ENCODE measurements at places on chromosomes 16 and 17. TPM values are rescaled to one million over a fixed set of nuclear protein-coding genes. Genes with fewer than 3 reads are reported as not detected.
A peak's percentile ranks its signal among the peaks of the same experiment; 100 is the strongest.

Gene ITGB3
- 59.3 TPM for total RNA-seq

DNA sequence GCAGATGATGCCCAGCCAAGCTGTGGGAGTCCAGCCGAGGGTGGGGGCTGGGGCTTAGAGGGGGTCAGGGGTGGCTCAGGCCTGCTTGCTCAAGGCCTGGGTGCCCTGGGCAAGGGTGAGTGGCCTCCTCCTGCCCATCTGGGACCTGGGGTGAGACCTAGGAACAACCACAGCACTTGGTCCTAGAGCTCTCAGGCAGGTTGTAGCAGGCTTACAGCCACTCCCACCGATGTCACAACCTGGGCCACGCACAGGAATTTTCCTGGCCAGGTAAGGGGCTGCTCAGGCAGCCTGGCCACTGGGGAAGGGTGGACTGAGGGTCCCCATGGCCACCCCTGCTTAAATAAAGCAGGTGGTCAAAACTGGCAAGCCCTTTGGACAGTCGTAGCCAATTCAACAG is 6.3 kb upstream of the SREBF1 start:
- DNase-seq, result no peak
- H3K27me3 ChIP-seq, result no peaks in the 10 kb centered on the region
- no peak overlapping the region for H3K4me3 ChIP-seq
- peaks cover 47% of the 10 kb centered on the region for H3K4me1 ChIP-seq

GRCh38 chr17:62880120-62880519 is 72.0 kb upstream of the MARCHF10 start:
- no peak overlapping the region for H3K4me3 ChIP-seq
- H3K27me3 ChIP-seq, result no peaks in the 10 kb centered on the region
- no peak overlapping the region for H3K27ac ChIP-seq
- H3K4me1 ChIP-seq, result peaks cover 4% of the 10 kb centered on the region

Gene PRDM7
- not detected for total RNA-seq

DNA sequence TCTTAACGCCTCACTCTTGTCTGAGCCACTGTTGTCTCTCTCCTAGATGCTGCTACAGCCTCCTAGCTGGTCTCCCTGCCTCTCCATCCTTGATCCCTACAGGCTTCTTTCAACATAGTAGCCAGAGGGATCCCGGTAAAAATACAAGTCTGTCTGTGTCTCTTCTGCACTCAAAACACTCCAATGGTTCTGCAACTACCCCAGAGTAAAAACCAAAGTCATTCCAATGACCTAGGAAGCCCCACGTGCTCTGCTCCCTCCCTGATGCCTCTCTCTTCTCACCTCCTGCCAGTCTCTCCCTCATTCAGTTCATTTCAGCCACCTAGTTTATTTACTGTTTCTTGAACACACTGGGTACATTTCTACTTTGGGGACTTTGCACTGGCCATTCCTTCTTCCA is 135.2 kb downstream of the NPIPB5 start:
- no peaks in the 10 kb centered on the region for H3K27me3 ChIP-seq
- no peak overlapping the region for H3K27ac ChIP-seq
- no peaks in the 10 kb centered on the region for H3K36me3 ChIP-seq

GRCh38 chr16:648071-648780 is 939 bp upstream of the WDR90 start:
- H3K27ac ChIP-seq, result peak overlapping the region; percentile 90
- no peaks in the 10 kb centered on the region for H3K36me3 ChIP-seq
- no peaks in the 10 kb centered on the region for H3K27me3 ChIP-seq
- DNase-seq, result no peak
- H3K4me3 ChIP-seq, result peak overlapping the region; percentile 79
- peaks cover 76% of the 10 kb centered on the region for H3K4me1 ChIP-seq

GRCh38 chr16:49697631-49698452 is 158.1 kb downstream of the ZNF423 start:
- H3K4me1 ChIP-seq, result peaks cover 45% of the 10 kb centered on the region
- H3K36me3 ChIP-seq, result no peaks in the 10 kb centered on the region

Gene MARVELD3
- total RNA-seq, result not detected

- no peaks in the 10 kb centered on the region for H3K27me3 ChIP-seq
- H3K27ac ChIP-seq, result no peak overlapping the region
- H3K36me3 ChIP-seq, result peaks cover 25% of the 10 kb centered on the region
- no peak for DNase-seq
Observed at GRCh38 chr17:21548236-21548635, 144.1 kb upstream of the KCNJ18 start.

Gene TOX3
- total RNA-seq, result not detected

- H3K36me3 ChIP-seq, result peaks cover 22% of the 10 kb centered on the region
- DNase-seq, result no peak
- no peaks in the 10 kb centered on the region for H3K27me3 ChIP-seq
- H3K27ac ChIP-seq, result no peak overlapping the region
- H3K4me1 ChIP-seq, result peaks cover 8% of the 10 kb centered on the region
- no peak overlapping the region for H3K4me3 ChIP-seq
Observed at GRCh38 chr16:87693827-87694226, 72.0 kb downstream of the KLHDC4 start.

Gene CPD
- total RNA-seq, result 141 TPM

- no peaks in the 10 kb centered on the region for H3K4me1 ChIP-seq
- peaks cover 19% of the 10 kb centered on the region for H3K36me3 ChIP-seq
- H3K4me3 ChIP-seq, result no peak overlapping the region
- no peak overlapping the region for H3K27ac ChIP-seq
Observed at GRCh38 chr17:69286257-69286656, 40.7 kb downstream of the ABCA5 start.

- DNase-seq, result no peak
- no peak overlapping the region for H3K4me3 ChIP-seq
- H3K27ac ChIP-seq, result no peak overlapping the region
- peaks cover 53% of the 10 kb centered on the region for H3K4me1 ChIP-seq
Observed at GRCh38 chr17:17872547-17873345, 36.0 kb upstream of the SREBF1 start.

Gene ALOX12B
- total RNA-seq, result not detected

- H3K27ac ChIP-seq, result no peak overlapping the region
- no peak for DNase-seq
- H3K27me3 ChIP-seq, result no peaks in the 10 kb centered on the region
- no peak overlapping the region for H3K4me3 ChIP-seq
- peaks cover 20% of the 10 kb centered on the region for H3K4me1 ChIP-seq
Observed at GRCh38 chr17:1467258-1467657, 11.2 kb upstream of the CRK start.

GRCh38 chr17:77819497-77819896 is 139.0 kb upstream of the TNRC6C start:
- H3K4me1 ChIP-seq, result peaks cover 17% of the 10 kb centered on the region
- DNase-seq, result no peak
- H3K4me3 ChIP-seq, result no peak overlapping the region
- H3K36me3 ChIP-seq, result no peaks in the 10 kb centered on the region
- H3K27ac ChIP-seq, result no peak overlapping the region
- no peaks in the 10 kb centered on the region for H3K27me3 ChIP-seq

DNA sequence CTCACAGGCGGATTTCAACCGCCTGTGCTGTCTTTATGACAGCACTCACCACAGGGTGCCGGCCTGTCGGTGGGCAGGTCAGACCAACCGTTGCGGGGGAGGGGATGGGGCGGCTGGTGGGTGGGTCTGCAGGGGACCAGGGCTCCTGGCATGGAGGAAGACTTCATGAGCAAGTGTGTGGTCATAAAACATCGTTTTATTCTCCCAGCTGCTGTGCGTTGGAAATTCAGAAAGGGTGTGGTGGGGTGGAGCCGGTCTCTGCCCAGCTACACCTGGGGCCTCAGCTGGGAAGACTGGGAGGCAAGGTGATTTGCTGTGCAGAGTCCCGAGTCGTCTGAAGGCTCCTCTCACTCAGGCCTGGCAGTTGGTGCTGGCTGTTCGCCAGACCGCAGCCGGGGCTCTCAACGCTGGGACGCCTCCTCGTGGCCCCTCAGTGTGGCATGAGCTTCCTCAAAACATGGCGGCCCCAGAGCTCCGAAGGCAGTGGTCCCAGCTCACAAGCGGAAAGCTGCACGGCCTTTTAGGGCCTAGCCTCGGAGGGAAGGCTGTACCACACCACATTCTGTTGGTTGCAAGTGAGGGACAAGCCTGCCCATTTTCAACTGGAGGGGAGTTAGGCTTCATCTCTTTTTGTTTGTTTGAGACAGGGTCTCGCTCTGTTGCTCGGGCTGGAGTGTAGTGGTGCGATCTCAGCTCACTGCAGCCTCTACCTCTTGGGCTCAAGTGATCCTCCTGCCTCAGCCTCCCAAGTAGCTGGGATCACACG is 45.8 kb upstream of the GSE1 start:
- peaks cover 50% of the 10 kb centered on the region for H3K4me1 ChIP-seq
- no peak overlapping the region for H3K27ac ChIP-seq
- DNase-seq, result no peak
- no peaks in the 10 kb centered on the region for H3K36me3 ChIP-seq
- no peaks in the 10 kb centered on the region for H3K27me3 ChIP-seq

Gene IL34
- total RNA-seq, result 4.7 TPM

Gene CBX2
- 2.8 TPM for total RNA-seq

DNA sequence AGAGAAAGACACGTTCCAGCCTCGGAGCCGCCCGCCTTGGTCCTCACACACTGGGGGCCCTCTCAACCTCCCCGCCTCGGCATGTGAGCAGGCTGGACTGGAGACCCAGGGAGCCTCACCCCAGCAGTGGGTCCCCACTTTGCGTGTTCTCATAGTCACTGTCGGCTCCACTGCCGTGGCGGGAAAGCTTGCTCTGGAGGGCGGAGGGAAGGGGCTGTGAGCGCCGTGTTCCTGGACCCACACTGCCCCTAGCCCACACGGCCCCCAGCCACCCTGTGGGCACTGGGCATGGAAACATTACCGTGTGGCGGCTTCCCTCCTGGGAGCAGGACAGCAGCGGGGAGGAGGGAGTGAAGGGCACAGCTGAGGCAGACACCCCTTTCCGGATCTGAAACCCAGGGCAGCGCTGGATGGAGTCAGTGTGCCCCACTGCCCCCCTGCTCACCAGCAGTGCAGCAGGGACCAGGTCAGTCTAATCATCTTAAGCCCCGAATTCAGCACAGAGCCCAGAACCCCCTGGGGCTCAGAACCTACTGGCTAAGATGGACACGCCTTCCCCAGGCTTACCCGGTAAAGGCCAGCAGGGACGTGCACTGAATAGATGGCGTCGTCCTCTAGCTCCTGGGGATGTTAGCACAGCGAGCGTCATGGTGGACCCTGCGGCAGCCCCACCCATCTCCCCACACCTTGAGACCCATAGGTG is 7.2 kb downstream of the TP53I13 start:
- no peak for DNase-seq
- H3K4me3 ChIP-seq, result no peak overlapping the region
- H3K27me3 ChIP-seq, result no peaks in the 10 kb centered on the region
- peaks cover 68% of the 10 kb centered on the region for H3K36me3 ChIP-seq
- peaks cover 52% of the 10 kb centered on the region for H3K4me1 ChIP-seq
- no peak overlapping the region for H3K27ac ChIP-seq

Gene EPOP
- total RNA-seq, result 2.6 TPM

- no peaks in the 10 kb centered on the region for H3K36me3 ChIP-seq
- H3K4me1 ChIP-seq, result no peaks in the 10 kb centered on the region
- no peak overlapping the region for H3K27ac ChIP-seq
- H3K27me3 ChIP-seq, result no peaks in the 10 kb centered on the region
- no peak overlapping the region for H3K4me3 ChIP-seq
Observed at GRCh38 chr17:14818469-14818868, 446.7 kb downstream of the PMP22 start.

Gene LPO
- total RNA-seq, result not detected

GRCh38 chr17:59069856-59070255 is 36.8 kb downstream of the TRIM37 start:
- H3K4me3 ChIP-seq, result no peak overlapping the region
- H3K36me3 ChIP-seq, result peaks cover 51% of the 10 kb centered on the region
- no peak overlapping the region for H3K27ac ChIP-seq
- no peak for DNase-seq
- no peaks in the 10 kb centered on the region for H3K4me1 ChIP-seq

Gene ORC6
- total RNA-seq, result 0.32 TPM

- H3K36me3 ChIP-seq, result peaks cover 48% of the 10 kb centered on the region
- H3K27me3 ChIP-seq, result no peaks in the 10 kb centered on the region
- DNase-seq, result no peak
- peak overlapping the region; percentile 10 for H3K27ac ChIP-seq
- no peak overlapping the region for H3K4me3 ChIP-seq
Observed at GRCh38 chr17:1462164-1463112, 6.4 kb upstream of the CRK start.

Gene SPATA33
- 4.9 TPM for total RNA-seq

- H3K27ac ChIP-seq, result peak overlapping the region; percentile 90
- H3K4me3 ChIP-seq, result no peak overlapping the region
- H3K27me3 ChIP-seq, result no peaks in the 10 kb centered on the region
- DNase-seq, result no peak
- peaks cover 31% of the 10 kb centered on the region for H3K4me1 ChIP-seq
- no peaks in the 10 kb centered on the region for H3K36me3 ChIP-seq
Observed at GRCh38 chr17:77604973-77605313, 353.6 kb upstream of the TNRC6C start.

GRCh38 chr17:7940743-7941142 is 8.7 kb downstream of the CNTROB start:
- peaks cover 83% of the 10 kb centered on the region for H3K36me3 ChIP-seq
- H3K27me3 ChIP-seq, result no peaks in the 10 kb centered on the region
- no peaks in the 10 kb centered on the region for H3K4me1 ChIP-seq
- no peak for DNase-seq
- H3K27ac ChIP-seq, result no peak overlapping the region

Gene FN3K
- total RNA-seq, result 3.4 TPM

GRCh38 chr16:17397499-17397891 is 73.3 kb downstream of the XYLT1 start:
- no peak overlapping the region for H3K4me3 ChIP-seq
- no peaks in the 10 kb centered on the region for H3K27me3 ChIP-seq
- H3K4me1 ChIP-seq, result peaks cover 57% of the 10 kb centered on the region
- DNase-seq, result no peak
- H3K27ac ChIP-seq, result peak overlapping the region; percentile 78

GRCh38 chr16:69087161-69087581 is 18.3 kb upstream of the HAS3 start:
- no peak overlapping the region for H3K4me3 ChIP-seq
- H3K4me1 ChIP-seq, result peaks cover 11% of the 10 kb centered on the region
- H3K27ac ChIP-seq, result no peak overlapping the region
- peaks cover 24% of the 10 kb centered on the region for H3K36me3 ChIP-seq
- no peaks in the 10 kb centered on the region for H3K27me3 ChIP-seq
- DNase-seq, result no peak

- H3K36me3 ChIP-seq, result no peaks in the 10 kb centered on the region
- no peaks in the 10 kb centered on the region for H3K27me3 ChIP-seq
- DNase-seq, result no peak
- peak overlapping the region; percentile 25 for H3K27ac ChIP-seq
Observed at GRCh38 chr16:72858665-72859493, 189.0 kb downstream of the ZFHX3 start.
